ENCODE measurements at places on chromosomes 13 and 19. TPM values are rescaled to one million over a fixed set of nuclear protein-coding genes. Genes with fewer than 3 reads are reported as not detected.

DNA sequence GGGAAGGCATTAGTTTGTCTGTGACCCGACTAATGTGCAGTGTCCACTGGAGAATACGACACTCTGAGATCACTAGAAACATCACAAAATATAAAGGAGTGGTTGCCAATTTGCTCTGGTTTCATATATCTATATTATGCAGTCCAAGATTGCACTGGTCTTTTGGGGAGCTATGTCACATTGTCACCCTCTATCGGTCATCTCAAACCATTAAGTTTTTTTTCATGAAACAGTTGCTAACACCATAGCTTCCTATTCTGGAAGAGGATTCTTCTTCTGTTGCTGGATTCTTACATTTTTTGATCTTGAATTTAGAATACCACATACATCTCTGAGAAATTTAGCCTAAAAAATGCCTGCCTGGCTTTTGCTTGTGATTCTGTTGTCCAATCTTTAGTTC lies 168.6 kb downstream of the LACC1 start:
- DNase-seq: no peak

- DNase-seq: no peak
These were observed 18.0 kb downstream of the SLC5A5 start for GRCh38 chr19:17889609-17890214.

GRCh38 chr13:56102641-56103040 lies 1038.1 kb upstream of the PRR20A start:
- no peak for DNase-seq

- DNase-seq: no peak
These were observed 40.6 kb downstream of the TNFSF11 start for GRCh38 chr13:42614436-42615035.

GRCh38 chr13:48443442-48444208 lies 30.7 kb upstream of the LPAR6 start:
- no peak for DNase-seq

GRCh38 chr13:74761801-74762757 lies 627.9 kb upstream of the KLF12 start:
- no peak for DNase-seq

DNA sequence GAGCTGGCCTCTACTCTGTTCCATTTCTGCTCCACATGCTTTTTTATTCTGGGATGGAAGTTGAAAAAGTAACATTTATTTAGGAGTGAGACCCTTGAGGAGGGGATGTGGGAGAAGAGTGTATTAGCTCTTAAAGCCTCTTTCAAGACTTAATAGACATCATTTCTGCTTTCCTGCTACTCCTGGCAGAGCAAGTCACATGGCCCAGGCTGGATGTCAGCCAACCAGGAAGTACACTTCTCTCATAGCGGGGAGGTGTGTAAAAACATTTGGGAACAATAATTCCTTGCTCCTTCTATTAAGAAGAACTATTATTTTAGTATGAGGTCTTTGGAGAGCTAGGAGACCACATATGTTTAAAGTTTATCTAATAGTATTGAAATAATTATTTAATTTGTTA lies 40.6 kb upstream of the FAM216B start:
- no peak for DNase-seq

DNA sequence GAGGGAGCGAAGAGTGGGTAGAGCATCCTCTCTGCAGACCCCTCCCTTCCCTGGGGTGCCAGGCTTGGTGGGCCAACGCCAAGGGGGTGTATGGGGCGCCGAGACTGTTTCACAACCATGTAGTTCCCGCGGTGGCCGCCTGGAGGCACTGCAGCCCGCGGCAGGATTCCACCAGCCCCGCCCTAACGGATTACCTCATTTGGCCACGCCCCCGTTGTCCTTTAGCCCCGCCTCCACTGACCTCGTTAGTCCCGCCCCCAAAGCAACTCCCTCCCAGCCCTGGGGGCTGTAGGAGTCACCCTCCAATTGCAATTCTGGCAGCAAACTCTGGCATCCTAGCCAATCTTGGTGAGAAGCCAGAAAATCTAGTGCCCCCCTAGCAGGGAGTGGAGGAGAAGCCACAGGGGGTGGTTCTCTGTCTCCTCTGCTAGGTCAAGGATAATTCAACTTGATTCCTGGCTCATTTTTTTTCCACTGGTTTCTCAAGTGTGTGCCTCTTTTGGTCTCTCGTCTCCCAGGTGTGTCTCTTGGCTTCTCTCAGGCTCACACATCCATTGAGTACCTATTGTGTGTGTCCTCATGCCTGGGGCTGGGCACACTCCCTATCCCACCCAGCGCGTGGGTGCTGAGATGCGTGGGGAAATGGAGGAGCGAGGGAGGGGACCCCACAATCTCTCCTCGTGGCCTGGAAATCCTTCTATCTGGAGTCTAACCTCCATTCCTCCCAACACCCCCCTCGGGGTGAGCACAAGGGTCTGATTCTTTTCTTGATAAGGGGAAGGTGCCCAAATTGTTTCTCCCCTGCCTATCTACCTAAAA lies 2.0 kb downstream of the OLFM2 start:
- DNase-seq: no peak

- DNase-seq: no peak
These were observed 45.3 kb downstream of the FNDC3A start for GRCh38 chr13:49020940-49021553.

- DNase-seq: no peak
These were observed 7.9 kb upstream of the WBP4 start for GRCh38 chr13:41053384-41053826.

DNA sequence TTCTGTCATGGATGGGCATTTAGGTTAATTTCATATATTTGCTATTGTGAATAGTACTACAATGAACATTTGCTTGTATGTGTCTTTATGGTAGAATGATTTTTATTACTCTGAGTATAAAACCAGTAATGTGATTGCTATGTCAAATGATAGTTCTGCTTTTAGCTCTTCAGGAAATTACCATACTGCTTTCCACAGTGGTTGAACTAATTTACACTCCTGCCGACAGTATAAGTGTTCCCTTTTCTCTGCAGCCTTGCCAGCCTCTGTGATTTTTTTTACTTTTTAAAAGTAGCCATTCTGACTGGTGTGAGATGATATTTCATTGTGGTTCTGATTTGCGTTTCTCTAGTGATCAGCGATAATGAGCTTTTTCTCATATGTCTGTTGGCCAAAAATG lies 6.5 kb downstream of the SIGLEC7 start:
- no peak for DNase-seq

DNA sequence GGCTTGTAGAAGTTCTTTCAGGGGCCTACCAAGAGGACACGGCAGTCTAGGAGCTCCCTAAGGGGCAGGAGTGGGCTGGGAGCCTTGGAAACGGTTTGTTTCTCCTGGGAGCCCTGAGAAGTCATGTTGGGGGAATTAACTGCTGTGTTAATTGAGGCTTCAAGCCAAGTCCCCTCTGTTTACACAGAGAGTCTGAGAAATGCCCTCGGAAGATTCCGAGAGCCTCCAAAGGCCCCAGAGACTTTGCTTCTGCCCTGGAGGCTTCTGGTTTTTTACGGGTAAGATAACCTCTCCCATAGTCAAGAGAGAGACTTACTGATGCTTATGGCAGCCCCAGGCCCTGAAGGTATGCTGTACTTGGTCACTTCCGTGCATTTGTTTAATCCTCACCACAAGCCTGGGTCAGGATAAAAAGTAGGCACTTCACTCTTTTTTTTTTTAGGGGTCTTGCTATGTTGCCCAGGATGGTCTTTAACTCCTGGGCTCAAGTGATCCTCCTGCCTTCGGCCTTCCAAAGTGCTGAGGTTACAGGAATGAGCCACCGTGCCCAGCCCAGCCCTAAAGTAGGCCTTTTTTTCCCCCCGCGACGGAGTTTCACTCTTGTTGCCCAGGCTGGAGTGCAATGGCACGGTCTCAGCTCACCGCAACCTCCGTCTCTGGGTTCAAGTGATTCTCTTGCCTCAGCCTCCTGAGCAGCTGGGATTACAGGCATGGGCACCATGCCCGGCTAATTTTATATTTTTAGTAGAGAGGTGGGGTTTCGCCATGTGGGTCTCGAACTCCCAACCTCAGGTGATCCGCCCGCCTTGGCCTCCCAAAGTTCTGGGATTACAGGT lies 15.2 kb downstream of the IER2 start:
- DNase-seq: no peak

DNA sequence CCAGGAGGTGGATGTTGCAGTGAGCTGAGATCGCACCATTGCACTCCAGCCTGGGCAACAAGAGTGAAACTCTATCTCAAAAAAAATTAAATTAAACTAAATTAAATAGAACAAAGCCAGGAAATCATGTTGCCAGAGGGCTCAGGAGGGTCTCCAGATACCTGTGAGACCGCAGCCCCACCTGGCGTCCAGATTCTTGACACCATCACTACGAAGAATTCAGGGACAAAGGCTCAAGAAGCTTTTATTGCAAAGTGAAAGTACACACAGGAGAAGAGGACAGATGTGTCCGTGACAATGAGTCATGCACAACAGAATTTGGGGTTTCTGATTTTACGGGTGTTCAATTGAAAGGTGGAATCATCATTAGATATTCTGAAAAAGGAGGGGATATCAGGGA lies 76.6 kb downstream of the STOML3 start:
- no peak for DNase-seq

GRCh38 chr19:5171711-5172110 lies 168.9 kb downstream of the PTPRS start:
- DNase-seq: no peak

DNA sequence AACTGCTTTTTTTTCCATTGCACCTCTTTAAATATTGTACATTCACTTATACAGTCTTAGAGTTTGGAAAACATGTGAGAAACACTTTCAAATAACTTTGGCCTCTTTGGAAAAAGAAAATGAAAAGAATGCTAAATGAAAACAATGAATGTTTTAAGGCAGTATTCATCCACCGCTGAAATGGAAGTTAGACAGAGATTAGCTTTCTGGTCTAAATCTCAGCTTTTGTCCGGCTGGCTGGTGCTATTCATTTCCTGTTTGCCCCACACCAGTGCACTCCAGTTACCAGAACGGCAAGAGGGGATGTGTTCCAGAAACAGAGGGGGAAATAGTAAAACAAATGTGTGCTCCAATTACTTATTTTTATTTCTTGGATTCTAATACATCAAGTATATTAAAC lies 1201.3 kb downstream of the EFNB2 start:
- no peak for DNase-seq

DNA sequence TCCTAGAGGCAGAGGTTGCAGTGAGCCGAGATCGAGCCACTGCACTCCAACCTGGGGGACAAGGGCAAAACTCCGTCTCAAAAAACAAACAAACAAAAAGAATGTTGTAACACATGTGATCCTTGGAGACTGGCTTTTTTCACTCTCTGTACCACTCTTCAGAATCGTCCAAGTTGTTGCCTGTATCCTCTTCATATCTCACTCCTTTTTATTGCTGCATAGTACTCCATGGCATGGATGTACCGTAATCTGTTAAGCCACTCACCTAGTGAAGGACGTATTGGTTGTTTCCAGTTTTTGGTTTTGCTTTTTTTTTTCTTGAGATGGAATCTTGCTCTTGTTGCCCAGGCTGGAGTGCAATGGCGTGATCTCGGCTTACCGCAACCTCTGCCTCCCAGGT lies 7.0 kb upstream of the CD22 start:
- no peak for DNase-seq

SEMA6B gene
- 17.4 TPM for total RNA-seq

ZNF844 gene
- total RNA-seq: 9.0 TPM

PNMA8B gene
- 4.4 TPM for total RNA-seq

SIGLEC6 gene
- 1.6 TPM for total RNA-seq

NMRK2 gene
- not detected for total RNA-seq

TMIGD2 gene
- not detected for total RNA-seq

All from thoracic aorta (tissue), 2 donors.